ENCODE measurements at places on chromosomes 13 and 19. TPM values are rescaled to one million over a fixed set of nuclear protein-coding genes. Genes with fewer than 3 reads are reported as not detected.

The CXCL17 gene
- not detected for total RNA-seq

The ALG11 gene
- total RNA-seq: 15.0 TPM

The DENND1C gene
- not detected for total RNA-seq

The PARP4 gene
- total RNA-seq: 43.0 TPM

The LGI4 gene
- 0.64 TPM for total RNA-seq

The ZNF773 gene
- total RNA-seq: 23.1 TPM

The VSTM2B gene
- total RNA-seq: not detected

The ZNF30 gene
- total RNA-seq: 2.7 TPM

The TEAD2 gene
- 14.5 TPM for total RNA-seq

The ZIC2 gene
- total RNA-seq: 4.5 TPM

The NECTIN2 gene
- total RNA-seq: 49.1 TPM

The ERICH4 gene
- total RNA-seq: not detected

The IL17D gene
- 1.4 TPM for total RNA-seq

The SLC5A5 gene
- total RNA-seq: not detected

The RDH8 gene
- total RNA-seq: not detected

The FFAR2 gene
- total RNA-seq: not detected

The ZNF418 gene
- 4.6 TPM for total RNA-seq

The CERS4 gene
- total RNA-seq: 9.8 TPM

The EGLN2 gene
- 70.2 TPM for total RNA-seq

The OR10H1 gene
- total RNA-seq: not detected

The SIX5 gene
- 24.4 TPM for total RNA-seq

The PINLYP gene
- 0.61 TPM for total RNA-seq

The FXYD1 gene
- total RNA-seq: not detected

The PABPC3 gene
- 0.04 TPM for total RNA-seq

The CYP4F2 gene
- total RNA-seq: 0.42 TPM

The CRX gene
- not detected for total RNA-seq

The KIR2DL1 gene
- total RNA-seq: not detected

The HNRNPL gene
- 304 TPM for total RNA-seq

The CD70 gene
- 116 TPM for total RNA-seq

The SPIB gene
- total RNA-seq: not detected

The TYROBP gene
- total RNA-seq: not detected

The HPN gene
- not detected for total RNA-seq

The SLC1A5 gene
- total RNA-seq: 379 TPM

The EPS8L1 gene
- total RNA-seq: 4.6 TPM

The TDRD12 gene
- total RNA-seq: not detected

The PBX4 gene
- total RNA-seq: 6.6 TPM

The ACER1 gene
- not detected for total RNA-seq

The CGB3 gene
- total RNA-seq: not detected

The SLC7A9 gene
- total RNA-seq: not detected

The HCST gene
- not detected for total RNA-seq
